ENCODE measurements at places on chromosomes 6 and 20.

- DNase-seq: no peak
Observed at GRCh38 chr6:91816335-91816734, 1229.5 kb upstream of the MAP3K7 start.

- no peak for DNase-seq
Observed at GRCh38 chr6:12354499-12354898, 64.3 kb downstream of the EDN1 start.

- DNase-seq: no peak
Observed at GRCh38 chr6:115896538-115897129, 164.1 kb downstream of the FRK start.

- no peak for DNase-seq
Observed at GRCh38 chr6:165181951-165182414, 127.4 kb downstream of the C6orf118 start.

- DNase-seq: no peak
Observed at GRCh38 chr20:6709910-6710595, 57.4 kb upstream of the BMP2 start.

DNA sequence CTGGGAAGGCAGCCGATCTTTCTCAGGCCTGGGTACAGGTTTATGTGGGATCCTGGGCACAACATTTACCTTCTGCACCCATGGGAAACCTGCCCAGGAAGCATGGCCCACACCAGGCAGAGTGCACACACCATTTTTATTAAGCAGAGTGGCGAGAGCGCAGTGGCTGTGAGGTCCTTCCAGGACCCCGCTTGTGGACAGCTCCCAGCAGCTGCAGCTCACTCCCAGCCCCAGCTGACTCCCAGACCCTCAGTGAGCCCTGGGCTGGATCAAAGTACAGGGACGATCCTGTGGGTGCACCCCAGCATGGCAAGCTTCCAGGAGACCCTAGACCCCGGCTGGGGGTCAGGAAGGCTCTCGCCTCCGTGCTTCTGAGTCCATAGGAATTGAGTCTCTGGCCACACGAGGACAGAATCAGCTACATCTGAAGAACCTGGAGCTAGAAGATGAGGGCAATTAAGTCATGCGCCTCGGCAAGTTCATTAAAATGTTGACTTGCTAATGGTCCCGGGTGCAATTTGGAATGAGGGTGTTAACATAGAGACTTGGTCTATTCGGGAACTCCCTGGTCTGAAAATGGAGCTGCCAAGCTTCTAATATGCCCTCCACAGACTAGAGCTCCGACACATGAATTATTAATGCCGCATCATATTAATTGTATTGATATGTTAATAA lies 65.4 kb upstream of the SLCO4A1 start:
- DNase-seq: no peak

DNA sequence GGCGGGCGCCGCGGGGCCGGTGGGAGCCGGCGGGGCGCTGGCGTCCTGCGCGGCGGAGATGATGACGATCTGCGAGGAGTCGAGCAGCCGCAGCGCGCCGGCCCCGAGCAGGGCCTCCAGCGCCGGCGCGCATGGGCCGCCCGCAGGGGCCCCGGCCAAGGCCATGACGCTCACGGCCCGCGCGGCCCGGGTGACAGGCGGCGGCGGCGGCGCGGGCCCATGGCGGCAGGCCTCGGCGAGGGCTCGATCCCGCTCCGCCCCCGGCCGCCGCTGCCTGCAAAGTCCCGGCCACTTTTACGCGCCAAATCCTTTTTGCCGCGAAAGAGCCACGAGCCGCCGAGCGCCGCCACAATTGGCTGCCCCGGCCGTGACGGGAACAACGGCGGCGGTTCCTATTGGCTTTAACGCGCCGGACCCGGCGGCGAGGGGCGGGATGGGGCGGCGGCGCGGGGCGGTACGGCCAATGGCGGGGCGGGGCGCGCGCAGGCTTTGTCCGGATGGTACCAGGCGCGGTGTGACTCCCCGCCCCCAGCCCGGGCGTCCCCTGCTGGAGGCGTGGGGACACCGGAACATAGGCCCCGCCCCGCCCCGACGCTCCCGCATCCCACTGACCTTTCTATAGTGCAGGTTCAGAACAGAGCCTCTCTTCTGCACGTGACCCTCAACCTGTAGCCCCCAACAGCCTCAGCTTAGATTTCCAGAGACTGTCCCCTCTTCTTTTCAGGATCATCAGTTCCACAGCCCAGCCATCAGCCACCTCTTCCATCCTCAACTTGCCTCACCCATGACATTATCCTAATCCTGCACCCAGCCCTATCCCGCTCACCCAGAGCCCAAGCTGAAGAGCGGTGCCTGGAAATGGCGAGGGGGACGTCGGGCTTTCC lies at the start of gene E2F1:
Gene E2F1, minus strand, starts transcription at position 286 of the 884 bp plus-strand sequence. Its CDS starts 121 bp downstream, at position 165.
- peak; percentile 95 for DNase-seq

DNA sequence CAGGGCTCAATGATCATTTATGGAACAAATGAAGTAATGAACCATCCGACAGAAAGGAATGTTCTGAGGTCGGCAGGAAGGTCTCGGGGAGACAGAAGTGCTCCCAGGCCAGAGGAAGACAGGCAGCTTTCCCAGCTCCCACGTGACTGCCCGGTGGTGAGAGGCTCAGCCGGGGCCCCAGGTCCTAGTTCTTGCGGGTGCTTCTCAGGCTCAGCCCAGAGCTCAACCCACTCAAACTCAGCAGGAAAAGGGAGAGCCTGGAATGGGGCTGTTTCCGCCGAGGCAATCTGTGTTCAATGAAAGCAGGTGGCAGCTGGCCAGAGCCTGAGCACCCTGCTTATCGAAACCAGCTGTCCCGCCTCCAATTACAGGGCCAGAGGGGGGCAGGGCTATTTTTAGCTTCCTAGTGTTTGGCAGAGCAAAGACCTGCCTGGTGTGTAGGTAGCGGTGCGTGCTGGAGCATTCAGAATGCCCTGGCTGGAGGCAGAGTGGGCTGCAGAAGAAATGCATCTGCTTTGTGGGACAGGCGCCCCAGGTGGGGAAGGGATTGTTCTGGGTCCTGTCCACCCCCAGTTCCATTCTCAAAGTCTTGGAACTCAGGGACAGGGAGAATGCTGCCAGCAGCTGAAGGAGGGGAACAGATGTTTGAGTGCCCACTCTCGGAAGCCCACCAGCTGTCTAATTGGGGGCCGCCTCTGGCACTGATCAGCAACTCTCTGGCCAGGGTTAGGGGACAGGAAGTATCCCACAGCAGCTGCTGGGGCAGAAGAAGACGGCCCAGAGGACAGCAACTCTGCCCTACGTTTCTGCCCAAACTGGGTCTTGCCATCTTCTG lies 145.1 kb downstream of the PREX1 start:
- DNase-seq: no peak

- DNase-seq: no peak
Observed at GRCh38 chr6:129353067-129353466, 356.9 kb downstream of the ARHGAP18 start.

DNA sequence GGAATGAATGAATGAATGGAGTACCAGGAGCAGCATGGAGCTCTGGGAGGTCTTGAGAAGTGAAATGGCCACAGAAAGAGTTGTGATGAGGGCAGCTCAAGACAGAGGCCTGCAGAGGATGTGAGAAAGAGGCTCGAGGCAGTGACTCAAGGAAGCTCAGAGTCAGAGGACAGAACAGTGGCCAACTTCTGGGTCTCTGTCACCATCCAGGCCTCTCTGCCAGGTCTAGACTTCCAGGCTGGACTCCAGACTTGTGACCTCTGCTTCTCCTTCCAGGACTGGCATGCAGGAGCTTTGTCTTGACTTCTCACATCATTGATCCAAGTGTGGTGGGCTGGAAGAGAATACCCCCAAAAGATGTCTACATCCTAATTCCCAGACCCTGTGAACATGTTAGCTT lies 119.8 kb downstream of the TOX2 start:
- DNase-seq: no peak

GRCh38 chr20:36924167-36925045 lies 27.1 kb downstream of the SAMHD1 start:
- no peak for DNase-seq

- no peak for DNase-seq
Observed at GRCh38 chr6:73339340-73339739, 14.7 kb downstream of the DPPA5 start.

GRCh38 chr20:17586250-17586649 lies 16.4 kb downstream of the DSTN start:
- no peak for DNase-seq

GRCh38 chr20:23937303-23938117 lies 51.1 kb downstream of the GGTLC1 start:
- peak; percentile 69 for DNase-seq

DNA sequence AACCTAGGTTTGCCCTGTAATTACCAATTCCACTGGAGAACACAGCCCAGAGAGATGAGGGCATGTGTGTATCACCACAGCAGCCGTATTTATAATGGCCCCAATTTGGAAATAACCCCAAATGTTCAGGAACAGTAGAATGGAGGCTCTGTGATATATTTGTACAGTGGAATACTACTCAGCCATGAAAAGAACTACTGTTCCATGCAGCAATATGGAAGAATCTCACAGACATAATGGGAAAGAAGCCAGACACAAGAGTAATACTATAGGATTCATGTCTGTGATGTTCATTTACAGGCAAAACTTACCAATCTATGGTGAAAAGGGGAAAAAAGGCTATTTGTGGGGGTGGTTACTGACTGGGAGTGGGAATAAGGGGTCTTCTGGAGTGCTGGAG lies 83.7 kb upstream of the TRAF3IP2 start:
- DNase-seq: no peak

- DNase-seq: peak; percentile 79
Observed at GRCh38 chr6:53065266-53066076, at the start of gene FBXO9. Gene FBXO9, plus strand, starts transcription at chr6:53065404. Its CDS starts 386 bp downstream, at chr6:53065790.

GRCh38 chr6:162404951-162405350 lies 322.6 kb downstream of the PRKN start:
- no peak for DNase-seq

DNA sequence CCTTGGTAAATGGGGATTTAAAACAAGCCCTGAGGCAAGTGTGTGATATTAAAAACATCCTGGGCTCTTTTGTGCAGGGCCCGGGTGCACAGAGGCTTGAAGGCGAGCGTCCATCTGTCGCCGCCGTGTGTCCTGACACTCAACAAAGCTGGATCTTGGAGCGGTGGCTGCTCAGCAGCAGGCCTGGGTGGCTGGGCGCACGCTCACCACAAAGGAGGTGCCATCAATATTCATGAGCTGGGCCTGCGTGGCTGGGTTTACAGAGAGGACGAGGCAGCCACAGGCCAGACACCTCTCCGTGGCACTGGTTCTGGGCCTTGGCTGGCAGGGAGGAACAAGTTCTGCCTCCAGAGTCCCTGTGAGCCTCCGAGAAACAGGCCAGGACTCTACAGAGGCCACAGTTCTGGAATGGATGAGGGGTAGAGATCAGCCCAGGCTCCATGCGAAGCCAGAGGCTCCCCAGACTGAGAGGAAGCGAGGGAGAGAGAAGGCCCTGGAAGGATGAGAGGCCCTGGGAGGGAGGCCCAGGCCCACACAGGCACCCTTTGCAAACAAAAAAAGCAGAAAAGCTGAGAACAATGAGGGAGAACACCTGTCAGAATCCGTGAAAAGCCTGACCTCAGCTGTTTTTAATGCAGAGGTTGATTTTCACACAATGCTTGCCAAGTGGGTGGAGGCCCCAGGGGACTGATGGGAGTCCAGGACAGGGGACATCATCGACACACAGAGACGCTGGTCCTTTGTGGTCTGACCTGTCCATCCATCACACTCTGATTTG lies 21.9 kb downstream of the BHLHE23 start:
- no peak for DNase-seq

- no peak for DNase-seq
Observed at GRCh38 chr20:50450881-50451752, 59.1 kb upstream of the PTPN1 start.

- DNase-seq: no peak
Observed at GRCh38 chr6:42230345-42231321, 13.0 kb upstream of the MRPS10 start.

- no peak for DNase-seq
Observed at GRCh38 chr20:38104285-38104684, 60.8 kb downstream of the TGM2 start.

DNA sequence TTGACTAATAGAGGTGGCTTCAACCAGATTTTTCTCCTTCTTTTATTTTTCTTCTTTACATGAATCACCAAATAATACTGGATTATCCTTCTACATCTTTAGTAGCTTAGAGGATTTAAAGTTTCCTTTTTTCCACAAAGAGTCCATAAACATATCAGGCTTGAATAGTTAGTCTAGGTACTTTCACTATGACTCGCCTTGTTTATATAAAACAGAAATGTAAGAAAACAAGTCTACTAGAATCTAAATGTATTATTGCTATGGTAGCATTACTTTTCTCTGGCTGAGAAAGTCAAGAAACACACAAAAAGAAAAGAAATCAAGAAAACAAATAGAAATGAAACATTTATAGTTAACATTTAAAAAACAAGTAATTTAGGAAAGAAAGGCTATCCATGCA lies 215.2 kb downstream of the PTPRK start:
- DNase-seq: no peak

DNA sequence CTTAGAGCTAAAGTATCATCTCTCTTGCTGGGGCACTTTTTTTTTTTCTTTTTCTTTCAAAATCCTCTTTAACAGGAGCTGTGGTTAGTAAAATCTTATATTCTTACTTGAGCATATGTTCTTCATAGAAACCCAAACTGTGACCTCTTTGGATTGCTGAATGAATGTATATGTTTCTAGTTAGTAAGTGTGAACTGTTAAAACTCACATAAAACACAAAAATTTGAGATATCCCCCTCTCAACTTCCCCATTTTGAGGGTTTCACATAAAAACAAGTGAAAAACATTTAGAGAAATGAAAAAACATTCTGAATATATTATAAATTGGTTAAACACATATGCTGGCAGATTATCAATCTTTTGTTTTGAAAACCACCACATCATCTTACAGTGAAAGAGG lies 78.1 kb downstream of the INSM1 start:
- no peak for DNase-seq

GRCh38 chr20:49432550-49432949 lies 49.9 kb downstream of the KCNB1 start:
- DNase-seq: no peak

DNA sequence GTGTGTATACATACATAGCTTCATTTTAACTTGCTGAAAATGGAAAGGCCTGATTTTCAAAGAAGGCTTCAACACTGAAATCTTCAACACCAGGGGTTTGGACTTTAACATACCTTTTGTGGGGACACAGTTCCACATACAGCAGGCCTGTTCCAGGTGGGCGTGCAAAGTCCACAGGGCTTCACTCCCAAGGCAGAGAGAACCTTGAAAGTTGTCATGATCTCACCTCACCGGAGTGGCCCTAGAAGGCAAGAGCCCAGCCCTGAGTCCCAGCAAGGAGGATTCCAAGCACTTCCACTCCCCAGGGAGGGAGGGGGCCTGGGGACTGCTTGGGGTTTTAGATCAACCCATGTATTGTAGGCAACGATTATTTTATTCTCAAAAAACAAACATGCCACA lies 47.2 kb downstream of the TMEM242 start:
- DNase-seq: no peak

GRCh38 chr6:4805553-4806336 lies 29.5 kb downstream of the CDYL start:
- DNase-seq: peak; percentile 18

- no peak for DNase-seq
Observed at GRCh38 chr6:78570044-78570443, 297.3 kb upstream of the IRAK1BP1 start.

- no peak for DNase-seq
Observed at GRCh38 chr6:79607000-79607399, 24.1 kb upstream of the SH3BGRL2 start.

GRCh38 chr6:26045065-26045927 lies 41.9 kb upstream of the HFE start:
- DNase-seq: peak; percentile 84

- DNase-seq: no peak
Observed at GRCh38 chr6:135901774-135902524, 50.4 kb downstream of the PDE7B start.
